ENCODE measurements at places on chromosomes 2 and 18.
A peak's percentile ranks its signal among the peaks of the same experiment; 100 is the strongest.

GRCh38 chr18:54875063-54875462, 46.8 kb downstream of the RAB27B start:
- no peak for DNase-seq

DNA sequence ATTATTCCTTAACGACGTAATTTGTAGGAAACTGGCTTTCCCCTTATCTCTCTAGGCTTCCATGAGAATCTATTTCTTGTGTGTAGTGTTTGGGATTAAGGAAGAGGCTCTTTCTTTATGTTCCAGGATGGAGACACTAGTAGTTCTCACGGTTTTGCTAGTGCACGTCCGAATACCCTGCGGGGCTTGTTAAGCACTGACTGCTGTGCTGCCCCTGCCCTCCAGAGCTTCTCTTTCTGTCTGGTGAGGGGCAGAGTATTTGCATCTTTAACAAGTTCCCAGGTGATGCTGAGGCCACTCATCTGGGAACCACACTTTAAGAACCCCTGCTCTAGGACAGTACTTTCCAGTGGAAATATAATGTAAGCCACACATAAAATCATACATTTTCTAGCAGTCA, 76.4 kb downstream of the SPATS2L start:
- no peak for DNase-seq

- DNase-seq: no peak
Measured at GRCh38 chr2:59826177-59826576, 727.3 kb downstream of the BCL11A start.

GRCh38 chr2:48414980-48415835, 114.7 kb upstream of the STON1 start:
- no peak for DNase-seq

DNA sequence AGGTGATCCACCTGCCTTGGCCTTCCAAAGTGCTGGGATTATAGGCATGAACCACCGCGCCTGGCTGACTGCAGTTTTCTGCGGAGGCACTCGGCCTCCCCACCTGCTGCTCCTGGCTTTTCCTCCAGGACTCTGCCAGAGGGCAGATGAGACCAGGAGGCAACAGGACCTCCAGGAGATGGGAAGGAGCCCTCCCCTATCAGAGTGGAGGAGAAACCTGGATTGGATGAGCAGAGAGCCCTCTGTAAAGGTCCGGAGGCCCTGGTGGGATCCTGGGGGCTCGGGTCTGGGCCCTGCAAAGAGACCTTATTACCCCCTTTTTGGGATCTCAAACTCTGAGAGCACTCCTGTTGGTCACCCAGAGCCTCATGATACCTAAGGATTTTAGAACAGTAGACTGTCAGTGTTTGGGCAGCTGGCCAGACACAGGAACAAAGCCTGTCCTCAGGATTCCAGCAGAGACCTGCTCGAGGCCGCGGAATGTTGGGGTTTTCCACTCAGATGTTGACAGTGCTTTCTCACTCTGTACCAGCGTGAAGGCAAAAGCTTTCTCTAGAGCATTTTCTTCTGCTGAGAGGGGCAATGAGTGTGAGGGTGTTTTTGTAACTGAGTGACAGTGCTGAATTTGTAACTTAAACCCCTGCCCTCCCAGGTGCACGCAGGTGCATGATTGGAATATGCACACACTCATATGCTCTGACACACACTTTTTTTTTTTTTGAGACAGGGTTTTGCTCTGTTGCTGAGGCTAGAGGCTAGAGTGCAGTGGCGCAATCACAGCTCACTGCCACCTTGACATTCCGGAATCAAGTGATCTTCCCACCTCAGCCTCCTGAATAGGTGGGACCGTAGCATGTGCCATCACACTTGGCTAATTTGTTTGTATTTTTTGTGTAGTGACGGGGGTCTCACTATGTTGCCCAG, 48.4 kb downstream of the NPPC start:
- no peak for DNase-seq

DNA sequence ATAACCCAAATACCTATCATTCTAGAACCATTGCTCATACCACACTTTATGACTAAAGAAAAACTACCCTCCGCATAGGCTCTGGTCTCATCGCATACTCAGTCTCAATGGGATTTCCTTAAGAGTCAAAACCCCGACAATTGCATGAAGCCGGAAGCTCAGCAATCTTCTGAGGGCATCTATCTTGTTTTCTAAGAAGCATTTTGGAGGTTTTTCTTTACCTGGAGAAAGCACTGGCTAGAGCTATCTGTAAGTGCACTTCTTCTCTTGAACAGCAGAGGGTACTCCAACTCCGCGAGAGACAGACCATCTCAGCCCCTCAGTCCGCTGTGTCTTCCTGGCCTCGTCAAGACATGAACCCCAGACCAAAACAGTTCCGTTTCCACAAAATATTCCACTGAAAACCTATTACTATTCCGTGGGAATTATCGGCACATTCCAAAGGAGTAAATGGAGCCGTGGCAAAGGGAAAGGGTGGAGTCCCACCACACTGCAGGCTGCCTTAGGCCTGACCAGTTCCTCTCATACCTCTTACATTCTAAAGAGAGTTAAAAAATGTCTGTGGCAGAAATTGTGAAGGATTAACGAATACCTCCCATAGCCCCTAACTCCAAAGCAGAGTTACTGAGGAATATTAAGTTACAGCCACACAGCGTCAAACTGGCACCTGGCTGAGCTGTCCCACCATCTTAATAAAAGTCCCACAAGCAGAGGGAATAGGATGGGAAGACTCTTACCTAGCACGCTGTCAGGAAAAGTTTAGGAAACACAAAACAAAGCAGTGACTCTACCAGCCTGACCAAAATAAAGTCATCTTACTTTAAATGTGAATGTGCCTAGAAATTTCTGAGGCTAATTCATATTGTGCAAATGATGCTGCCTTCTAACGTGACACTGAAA, 325.6 kb upstream of the VRK2 start:
- no peak for DNase-seq

DNA sequence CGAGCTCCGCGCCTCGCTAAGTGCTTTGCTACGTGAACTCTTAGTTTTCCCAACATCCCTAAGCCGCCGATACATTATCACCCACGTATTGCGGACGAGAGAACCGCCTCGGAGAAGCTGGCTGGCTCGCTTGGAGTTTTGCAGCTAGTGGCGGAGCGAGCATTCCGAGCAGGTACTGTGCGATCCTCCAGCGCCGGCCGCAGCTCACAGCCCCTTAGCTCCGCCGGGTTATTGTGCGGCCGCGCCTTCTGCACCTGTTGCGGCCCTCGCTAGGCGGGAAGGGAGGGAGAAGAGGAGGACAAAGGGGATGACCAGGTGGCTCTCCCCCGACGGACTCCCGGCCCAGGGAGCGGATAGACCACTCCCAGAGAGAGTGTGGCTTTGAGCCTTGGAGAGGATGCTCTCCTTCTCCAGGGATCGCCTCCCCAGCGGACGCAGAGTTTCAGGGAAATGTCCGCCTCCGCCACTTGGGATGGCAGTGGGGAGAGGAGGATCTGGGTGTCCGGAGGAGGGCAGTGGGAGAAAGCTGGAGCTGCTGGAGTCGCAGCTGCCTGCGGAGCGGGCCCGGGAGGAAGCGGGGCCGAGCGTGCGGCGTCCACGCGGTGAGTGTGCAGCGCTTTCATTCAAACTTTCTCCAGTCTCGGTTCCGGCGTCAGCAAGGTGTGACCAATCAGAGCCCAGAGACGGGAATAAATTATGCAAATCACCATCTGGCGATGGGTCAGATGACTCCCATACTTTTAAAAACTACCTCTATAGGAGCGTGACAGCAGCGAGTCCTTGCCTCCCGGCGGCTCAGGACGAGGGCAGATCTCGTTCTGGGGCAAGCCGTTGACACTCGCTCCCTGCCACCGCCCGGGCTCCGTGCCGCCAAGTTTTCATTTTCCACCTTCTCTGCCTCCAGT, at the start of gene LIPG:
LIPG (plus strand) TSS at position 769 of the 905 bp plus-strand sequence. CDS start 252 bp downstream, outside the sequence.
- DNase-seq: peak; percentile 59

DNA sequence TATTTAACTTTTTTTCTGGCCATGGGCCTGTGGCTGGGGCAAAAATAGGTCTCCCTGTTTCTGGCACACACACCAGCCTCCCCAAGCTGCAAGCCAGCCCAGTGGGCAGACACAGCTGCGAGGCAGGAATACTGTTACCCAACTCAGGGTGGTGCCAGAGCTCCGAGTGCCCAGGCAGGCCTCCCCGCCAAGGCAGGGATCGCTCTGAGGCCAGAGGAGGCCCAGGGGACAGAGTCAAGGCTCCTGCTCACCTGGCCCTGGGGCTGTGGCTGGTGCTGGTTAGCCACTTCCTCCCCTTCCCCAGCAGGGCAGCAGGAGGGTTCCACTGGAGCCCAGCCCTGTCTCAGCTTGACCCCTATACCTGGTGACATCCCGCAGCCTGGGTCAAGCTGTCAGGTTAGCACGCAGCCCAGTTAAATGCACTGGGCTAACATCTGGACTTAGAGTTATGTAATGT, 67.1 kb upstream of the EPAS1 start:
- DNase-seq: peak; percentile 61

GRCh38 chr2:206840999-206841398, 75.6 kb downstream of the FASTKD2 start:
- DNase-seq: no peak

DNA sequence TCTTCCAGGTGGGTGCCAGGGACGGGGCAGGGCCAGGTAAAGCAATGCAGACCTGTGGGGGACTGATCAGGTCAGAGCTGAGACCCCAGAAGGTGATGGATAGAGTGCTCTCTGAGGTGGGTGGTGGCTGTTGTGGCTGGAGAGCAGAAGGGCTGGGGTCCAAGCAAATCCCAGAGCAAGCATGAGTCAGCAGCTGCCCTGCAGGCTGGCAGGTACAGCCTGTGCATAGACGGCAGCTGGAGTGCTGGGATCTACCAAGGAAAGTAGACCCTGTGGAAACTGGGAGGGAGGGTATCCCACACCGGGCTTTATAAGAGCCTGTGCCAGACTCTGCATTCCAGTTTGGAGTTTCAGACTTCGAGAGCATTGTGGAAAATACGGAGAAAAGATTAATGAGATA, 663 bp downstream of the TRIM54 start:
- no peak for DNase-seq
